Panc1 (cell line): ENCODE measurements at places on chromosomes 6 and 20.

- DNase-seq = no peak
These were observed at the start of gene HIVEP2 for GRCh38 chr6:142945049-142945445. HIVEP2 (minus strand) TSS chr6:142945176; CDS start chr6:142774738, 170,438 bp downstream.

DNA sequence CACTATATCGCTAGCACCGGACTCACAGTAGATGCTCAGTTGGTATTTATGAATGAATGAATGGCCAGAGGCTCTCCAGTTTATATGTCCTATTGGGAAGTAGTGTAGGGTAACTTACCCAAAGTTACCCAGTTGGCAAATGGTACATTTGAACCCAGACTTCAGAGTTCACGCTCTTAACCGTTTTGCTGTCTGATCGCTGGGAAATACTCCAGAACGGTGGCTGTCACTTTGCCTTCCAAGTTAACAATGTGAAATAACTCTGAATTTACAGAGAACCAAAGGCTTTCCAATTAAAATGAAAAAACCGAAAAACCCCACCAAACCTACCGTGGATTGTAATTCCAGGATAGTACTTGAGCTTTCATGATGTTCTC lies 1.6 kb downstream of the VAPB start:
- DNase-seq = no peak

- no peak for DNase-seq
These were observed 9.7 kb upstream of the CD40 start for GRCh38 chr20:46108435-46108841.

DNA sequence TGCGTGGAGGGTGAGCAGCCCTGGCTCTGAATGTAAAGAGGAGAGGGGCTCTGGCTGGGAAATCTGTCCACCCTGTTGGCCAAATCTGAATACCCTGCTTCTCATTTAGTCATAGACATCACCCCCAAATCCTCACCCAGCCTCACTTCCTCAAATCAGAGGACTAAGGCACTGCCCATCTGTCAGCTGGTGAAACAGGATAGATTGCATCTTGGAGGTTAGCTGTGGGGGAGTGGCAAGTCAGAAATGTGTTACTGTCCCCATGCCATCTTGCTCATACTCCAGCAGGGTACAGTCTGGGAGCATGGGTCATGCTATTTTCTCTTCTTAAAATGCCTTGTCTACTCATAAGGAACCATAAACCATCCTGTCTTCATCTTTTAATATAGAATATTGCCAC lies 9.5 kb upstream of the DTNBP1 start:
- DNase-seq = no peak

GRCh38 chr6:75926293-75927168 lies 145.9 kb downstream of the IMPG1 start:
- no peak for DNase-seq

DNA sequence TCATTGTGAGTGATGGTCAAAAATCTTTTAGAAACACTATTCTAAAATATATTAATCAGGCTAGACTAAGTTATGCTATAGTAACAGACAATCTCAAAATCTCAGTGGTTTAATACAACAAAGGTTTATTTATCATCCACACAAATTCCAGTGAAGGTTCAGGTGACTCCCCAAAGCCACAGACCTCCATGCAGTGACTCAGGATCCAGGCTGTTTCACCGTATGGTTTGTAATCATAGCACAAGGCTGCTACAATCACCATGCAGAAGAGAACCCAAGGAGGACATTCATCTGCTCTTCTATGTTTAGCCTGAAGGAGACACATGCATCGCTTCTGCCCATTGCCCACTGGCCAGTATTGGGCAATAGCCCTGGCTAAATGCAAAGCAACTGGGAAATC lies 46.2 kb downstream of the BFSP1 start:
- no peak for DNase-seq

DNA sequence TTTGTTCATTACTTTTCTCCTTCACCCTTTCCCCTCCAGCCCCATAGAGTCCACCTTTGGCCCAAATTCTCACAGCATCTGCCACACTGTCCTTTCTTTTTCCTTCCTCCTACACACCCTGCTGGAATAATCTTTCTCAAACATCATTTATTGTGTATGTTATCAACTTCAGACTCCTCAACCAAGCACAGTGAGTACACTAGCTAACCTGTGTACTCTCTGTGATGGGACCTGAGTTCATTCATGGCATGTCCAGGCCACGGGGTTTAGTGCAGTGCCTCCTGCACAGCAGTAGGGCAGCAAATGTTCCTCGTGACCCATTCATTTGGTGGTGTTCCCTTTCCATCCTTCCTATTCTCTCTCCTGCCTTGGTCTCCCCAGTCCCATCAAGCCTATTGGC lies 7.1 kb upstream of the ARMC12 start:
- DNase-seq = no peak

DNA sequence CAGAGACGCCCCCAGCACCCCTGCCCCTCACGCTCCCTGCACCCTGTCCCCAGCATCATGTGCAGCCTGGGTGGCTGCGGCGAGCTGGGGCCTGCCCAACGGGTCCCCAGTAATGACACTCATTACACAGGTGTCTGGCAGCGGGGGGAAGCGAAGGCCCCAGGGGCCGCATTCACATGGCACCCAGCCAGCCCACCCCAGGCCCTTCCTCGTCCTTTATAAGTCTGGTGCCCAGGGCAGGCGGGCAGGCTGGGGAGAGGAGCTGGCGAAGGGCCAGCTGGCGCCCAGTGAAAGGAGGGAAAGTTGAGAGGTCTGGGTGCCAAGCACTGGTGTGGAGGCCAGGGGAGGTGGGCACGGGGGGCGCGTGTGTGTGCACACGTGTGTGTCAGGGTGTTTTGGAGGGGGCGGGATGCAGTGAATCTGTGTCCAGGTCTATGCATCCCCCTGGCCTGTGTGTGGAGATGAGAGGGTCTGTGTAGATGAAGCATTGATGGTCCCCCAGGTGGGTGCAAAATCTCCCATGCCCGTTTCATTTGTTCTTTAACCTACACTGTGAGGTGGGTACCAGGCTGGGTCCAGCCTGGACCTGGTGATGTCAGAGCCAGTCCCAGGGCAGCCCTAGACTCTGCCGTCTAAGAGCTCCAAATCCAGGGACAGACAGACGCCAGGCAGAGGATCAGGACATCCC lies 105.3 kb downstream of the CEBPB start:
- DNase-seq = no peak

GRCh38 chr20:37907677-37908401 lies 4.9 kb downstream of the VSTM2L start:
- DNase-seq = no peak

DNA sequence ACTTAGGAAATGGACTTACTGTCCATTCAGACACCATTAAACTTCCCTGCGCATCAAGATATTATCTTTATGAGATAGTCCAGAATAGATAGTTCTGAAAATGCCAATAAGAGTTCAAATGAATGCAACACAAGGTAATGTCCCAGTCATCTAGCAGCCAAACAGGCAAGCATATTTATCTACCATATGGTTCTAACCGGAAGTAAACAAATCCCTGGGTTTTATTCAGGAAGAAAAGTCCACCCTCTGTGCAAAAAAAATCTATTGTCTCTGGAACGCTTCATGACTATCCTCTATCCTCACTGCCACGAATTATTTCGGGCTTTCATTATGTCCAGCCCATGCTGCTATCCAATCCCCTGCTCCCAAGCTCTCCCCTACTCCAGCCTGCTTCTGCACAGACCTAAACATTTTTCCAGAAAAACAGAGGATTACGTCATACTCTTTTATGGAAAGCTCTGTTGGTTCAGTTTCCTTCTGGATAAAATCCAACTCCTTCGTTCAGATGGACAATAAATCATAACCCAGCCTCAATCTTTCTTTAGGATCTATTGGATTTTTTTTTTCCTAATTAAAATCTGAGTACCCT lies 11.4 kb downstream of the PPIL6 start:
- DNase-seq = no peak

DNA sequence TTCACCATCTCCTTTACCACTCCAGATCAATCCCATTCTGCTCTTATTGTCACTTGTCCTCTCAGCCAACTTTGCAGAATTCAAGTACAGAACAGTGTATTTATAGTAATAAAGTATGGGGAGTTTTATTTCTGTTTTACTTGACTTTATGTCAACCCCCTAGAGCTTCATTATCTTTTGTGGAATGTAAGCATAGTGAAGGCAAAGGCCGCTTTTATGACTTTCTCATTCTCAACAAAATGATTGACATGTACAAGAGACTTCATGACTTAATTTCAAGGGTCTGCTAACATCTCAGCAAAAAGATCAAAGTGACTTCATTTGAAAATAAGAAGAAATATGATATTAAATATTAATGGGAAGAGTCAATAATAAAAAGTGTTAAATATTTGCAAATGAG lies 28.7 kb upstream of the ARID1B start:
- no peak for DNase-seq

DNA sequence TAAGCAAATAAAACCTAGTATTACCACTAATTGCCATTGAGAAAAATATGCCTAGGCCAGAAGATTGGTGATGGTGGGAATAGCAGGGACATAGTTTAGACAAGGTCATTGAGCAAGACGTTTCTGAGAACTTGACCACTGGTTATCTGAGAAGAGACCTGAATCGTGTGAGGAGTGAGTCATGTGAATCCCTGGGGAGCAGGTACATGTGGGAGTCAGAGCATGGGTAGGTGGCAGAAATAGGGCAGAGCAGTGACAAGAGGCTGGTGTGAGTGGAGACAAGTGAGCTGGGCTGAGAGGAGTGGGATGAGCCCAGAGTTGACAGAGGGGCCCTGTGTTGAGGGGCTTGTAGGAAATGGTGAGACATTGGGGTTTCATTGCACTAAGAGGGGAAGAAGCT lies 16.4 kb downstream of the MICA start:
- DNase-seq = no peak

GRCh38 chr6:112799889-112800288 lies 452.8 kb downstream of the RFPL4B start:
- DNase-seq = no peak

- no peak for DNase-seq
These were observed 47.6 kb downstream of the TNFAIP3 start for GRCh38 chr6:137914530-137915193.

GRCh38 chr6:158642097-158642601 lies 2.4 kb downstream of the DYNLT1 start:
- no peak for DNase-seq

DNA sequence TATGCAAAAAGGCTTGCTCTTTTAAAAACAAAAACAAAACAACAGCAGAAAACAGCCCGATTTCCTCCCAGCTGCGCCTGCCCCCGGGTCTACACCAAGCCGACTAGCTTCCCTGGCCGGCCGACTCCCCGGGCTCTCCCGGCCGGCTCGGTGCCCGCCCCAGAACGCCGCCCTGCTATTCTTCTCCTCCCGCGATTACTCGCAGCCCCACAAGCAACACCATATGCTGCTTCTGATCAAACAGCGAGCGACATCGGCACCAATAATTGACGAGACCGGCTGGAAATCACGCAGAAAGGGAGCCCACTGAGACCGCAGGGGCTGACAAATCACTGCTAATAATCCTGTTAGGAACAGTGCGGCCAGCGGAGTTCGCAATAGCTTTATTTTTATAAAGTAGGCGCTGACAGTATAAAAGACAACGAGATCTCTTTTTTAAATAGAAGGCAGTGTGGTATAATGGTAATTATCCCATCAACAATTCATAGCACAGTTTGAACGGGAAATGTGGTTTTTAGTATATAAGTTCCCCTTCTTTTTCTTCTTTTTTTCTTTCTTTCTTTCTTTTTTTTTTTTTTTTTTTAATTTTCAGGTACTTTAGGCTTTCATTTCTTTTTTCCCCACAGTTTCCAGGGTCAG lies 3.3 kb downstream of the SIM1 start:
- DNase-seq = no peak

- DNase-seq = no peak
These were observed 17.0 kb downstream of the MRPS18A start for GRCh38 chr6:43670623-43670986.

DNA sequence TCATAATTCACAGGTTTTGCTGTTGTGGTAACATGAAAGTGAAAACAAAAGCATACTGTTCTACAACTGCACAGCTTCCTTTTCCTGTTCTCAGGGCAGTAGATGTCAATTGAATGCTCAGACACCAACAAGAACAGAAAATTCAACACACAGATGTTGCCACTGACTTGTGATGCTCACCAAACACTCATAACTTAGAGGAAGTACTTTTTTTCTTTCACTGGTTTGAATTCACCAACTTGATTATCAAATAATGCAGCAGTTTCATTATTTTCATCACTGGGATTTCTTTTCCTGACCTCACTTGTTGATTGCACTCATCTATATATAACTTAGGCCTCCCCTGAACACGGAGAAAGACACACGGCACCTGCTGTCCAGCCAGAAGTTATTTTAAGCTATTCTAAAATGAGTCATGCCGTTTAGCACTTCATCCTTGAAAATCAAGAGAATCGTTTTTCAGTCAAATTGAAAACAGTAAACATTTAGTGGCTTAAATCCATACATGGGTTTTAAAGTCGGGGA lies 949 bp downstream of the TXLNB start:
- no peak for DNase-seq

GRCh38 chr20:62754122-62754990 lies 41.9 kb upstream of the MRGBP start:
- DNase-seq = no peak

DNA sequence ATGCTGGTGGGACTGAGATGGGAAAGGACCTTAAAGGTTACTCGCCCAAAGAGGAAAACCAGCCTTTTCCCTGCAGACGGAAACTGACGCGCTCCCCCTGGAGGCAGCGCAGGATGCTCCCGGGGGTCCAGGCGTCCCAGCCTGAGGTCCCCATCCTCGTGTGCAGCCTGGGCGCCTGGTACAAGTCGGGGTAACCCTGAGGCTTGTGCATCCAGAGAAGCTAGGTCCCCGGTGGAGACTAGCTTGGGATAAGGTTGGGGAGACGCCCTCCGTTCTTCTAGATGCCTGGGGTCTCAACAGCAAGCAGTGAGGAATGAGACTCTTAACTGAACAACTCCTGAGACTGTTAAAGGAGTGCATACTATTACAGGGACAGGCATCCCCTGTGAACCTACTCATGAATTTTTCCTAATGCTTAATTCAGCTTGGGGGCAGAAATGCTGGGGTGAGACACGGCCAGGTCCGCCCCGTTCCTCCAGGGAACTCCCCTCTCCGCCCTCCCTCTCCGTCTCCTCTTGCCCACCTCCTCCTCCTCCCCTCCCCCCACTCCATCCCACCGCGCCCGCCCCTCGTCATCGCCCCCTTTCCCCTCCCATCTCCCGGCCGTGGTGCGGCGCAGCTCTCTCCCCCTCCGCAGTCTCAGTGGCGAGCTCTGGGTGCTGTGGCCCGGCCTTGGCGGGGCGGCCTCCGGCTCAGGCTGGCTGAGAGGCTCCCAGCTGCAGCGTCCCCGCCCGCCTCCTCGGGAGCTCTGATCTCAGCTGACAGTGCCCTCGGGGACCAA lies at the start of gene PRSS35:
PRSS35 (plus strand) TSS at position 634 of the 781 bp plus-strand sequence. CDS start 10,908 bp downstream, outside the sequence.
- DNase-seq = no peak

- peak; percentile 17 for DNase-seq
These were observed 49.6 kb upstream of the PTPRK start for GRCh38 chr6:128569732-128570679.

DNA sequence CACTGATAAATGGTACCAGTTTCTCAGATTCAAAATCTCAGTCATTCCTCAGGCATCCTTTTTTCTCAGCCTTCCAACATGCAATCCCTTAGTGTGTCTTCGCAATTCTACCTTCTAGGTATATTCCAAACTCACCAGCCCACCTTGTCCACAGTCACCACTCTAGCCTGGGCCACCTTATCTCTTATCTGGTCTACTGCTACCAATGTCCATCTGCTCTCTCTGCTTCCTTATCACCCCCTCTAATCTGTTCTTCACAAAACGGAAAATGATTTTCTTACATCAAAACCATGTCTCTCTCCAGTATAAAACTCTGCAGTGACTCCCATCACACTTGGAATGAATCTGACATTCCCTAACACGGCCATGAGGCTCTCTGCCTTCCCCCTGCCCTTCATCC lies 91.9 kb downstream of the PREP start:
- DNase-seq = no peak

GRCh38 chr6:112193117-112193516 lies 61.2 kb downstream of the LAMA4 start:
- DNase-seq = no peak

GRCh38 chr20:50788045-50788991 lies 6.5 kb upstream of the BCAS4 start:
- DNase-seq = peak; percentile 81
